ENCODE measurements at places on chromosomes 13 and 19.
A peak's percentile ranks its signal among the peaks of the same experiment; 100 is the strongest.

DNA sequence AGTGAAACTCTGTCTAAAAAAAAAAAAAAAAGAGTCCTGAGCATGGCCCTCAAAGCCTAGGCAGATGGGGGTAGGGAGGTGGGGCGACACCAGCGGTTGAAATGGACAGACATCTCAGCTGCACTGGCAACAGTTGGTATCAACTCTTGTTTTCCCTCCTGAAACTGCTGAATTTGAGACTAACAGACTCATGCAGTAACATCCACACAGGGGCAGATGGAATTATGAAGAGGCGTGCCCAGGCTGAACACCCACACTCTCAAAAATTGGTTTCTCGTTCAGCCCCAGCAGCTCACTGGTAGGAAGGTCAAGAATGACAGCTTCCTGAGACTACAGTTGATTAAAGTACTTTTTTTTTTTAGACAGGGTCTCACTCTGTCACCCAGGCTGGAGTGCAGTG is 24.1 kb downstream of the PBX4 start:
- no peak for DNase-seq

- no peak for DNase-seq
Measured at GRCh38 chr13:42039457-42039945, 8.9 kb upstream of the DGKH start.

DNA sequence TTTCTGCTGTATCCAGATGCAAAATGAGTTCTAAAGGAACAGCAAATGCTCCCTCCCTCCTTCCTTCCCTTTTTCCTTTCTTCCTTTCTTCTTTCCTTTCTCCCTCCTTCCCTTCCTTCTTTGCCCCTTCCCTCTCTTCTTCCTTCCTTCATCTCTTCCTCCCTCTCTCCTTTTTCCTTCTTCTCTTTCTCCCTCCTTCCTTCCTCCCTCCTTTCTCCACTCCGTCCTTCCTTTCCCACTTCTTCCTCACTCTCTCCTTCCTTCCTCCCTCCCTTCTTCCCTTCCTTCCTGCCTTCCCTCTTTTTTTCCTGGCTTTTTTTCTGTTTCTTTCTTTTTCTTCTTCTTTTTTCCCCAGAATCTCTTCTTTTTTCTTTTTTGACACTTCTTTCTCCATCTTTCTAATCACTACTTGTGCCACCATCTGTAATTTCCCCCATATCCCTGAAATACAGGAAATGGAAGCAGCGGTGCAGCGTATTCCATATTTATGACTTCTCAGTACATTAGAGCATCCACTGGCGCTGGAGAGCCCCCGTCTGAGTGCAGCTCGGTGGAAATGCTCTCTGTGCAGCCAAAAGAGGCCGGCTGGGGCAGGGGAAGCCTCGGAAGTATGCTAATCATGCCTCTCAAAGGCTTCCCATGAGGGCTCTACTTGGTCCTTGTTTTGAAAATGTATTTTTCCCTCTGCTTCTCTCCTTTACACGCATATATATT is 275.6 kb downstream of the TSHZ3 start:
- DNase-seq: no peak

- DNase-seq: no peak
Measured at GRCh38 chr13:76654263-76654662, 231.9 kb downstream of the KCTD12 start.

- no peak for DNase-seq
Measured at GRCh38 chr13:92806215-92806614, 420.4 kb upstream of the GPC6 start.

GRCh38 chr19:37583340-37583739 is 11.3 kb downstream of the ZNF571 start:
- no peak for DNase-seq

DNA sequence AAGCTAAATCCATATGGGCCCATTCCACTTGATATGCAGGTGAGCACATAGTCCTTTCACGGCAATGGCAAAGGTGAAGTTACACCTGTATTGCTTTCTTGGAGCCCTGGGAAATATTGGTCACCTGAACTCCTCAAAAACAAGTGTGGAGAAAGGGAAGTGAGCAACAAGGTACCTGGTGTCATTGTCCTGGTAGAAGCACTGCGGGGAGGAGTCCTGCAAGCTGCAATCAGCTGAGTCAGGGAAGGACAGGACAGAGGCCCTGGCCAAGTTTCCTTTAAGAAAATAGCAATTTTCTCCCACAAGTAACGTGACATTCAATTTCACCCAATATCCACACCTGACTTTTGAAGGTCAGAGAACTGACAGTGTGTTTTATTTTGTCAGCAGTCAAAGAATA is 389.1 kb downstream of the IRS2 start:
- no peak for DNase-seq

- DNase-seq: no peak
Measured at GRCh38 chr19:21617740-21618339, 112.4 kb downstream of the ZNF429 start.

GRCh38 chr19:4444765-4445741 is 12.5 kb downstream of the UBXN6 start:
- DNase-seq: no peak

DNA sequence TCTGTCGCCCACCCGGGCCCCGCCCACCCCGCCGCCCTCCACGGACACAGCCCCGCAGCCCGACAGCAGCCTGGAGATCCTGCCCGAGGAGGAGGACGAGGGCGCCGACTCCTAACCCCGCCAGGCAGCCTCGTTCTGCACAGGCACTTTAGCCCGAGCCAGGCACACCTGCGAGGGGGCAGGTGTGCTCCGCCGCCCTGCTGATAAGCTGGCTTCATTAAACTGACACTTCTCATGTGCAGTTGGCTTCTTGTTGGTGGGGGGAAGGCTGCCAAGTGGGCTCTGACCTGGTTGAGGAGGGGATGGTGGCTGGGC is 8.2 kb downstream of the IL4I1 start:
- DNase-seq: no peak

DNA sequence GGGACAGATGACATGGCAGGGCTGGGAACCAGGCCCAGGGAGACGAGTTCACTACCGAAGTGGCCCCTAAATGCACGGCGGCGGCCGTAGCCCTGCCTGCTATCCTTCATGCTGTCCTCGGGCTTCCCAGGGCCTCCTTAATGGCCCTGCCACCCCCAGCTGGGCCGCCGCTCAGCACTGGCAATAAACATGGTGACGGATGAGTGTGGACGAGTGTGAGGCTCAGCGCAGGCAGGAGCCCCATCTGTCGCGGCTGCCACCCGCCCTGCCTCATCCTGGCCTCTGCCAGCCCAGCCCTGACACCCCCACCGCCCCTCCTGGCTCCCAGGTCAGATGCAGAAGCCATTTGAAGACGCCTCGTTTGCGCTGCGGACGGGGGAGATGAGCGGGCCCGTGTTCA is 13.6 kb downstream of the PIN1 start:
- DNase-seq: no peak

GRCh38 chr19:53357821-53358581 is 7.5 kb upstream of the ZNF525 start:
- no peak for DNase-seq

DNA sequence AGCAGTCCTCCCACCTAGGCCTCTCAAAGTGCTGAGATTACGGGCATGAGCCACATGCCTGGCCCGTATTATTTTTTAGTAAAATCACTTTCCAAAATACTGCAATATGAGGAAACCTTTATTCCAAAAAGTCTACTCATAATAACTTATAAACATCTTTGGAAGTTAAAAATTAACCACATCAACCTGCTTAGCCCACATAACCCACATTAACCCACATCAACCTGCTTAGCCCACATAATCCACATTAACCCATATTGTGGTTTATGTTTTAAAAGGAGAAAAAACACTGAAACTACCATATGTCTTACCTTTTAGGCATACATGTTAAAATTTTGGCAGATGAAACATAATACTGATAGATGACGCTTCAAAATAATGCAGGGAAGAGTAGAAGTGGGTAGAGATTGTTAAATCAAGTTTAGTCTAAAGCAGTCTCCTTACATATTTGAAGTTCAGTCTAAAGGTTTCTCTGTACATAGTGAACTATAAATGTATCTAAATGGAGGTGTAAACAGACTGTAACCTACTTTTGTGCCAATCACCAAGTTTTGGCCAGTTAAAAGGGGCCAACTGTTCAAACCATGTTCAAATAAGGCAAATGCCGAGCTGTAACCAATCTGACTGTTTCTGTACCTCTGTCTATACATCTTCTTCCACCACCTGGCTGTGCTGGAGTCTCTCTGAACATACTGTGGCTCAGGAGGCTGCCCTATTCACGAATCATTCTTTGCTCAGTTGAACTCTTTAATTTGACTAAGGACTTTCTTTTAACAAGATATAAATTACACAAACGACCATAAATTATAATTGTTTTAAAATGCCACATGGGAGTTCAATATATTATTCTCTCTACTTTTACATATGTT is 14.5 kb downstream of the KPNA3 start:
- DNase-seq: no peak

- no peak for DNase-seq
Measured at GRCh38 chr13:108268466-108269112, 929 bp upstream of the TNFSF13B start.

DNA sequence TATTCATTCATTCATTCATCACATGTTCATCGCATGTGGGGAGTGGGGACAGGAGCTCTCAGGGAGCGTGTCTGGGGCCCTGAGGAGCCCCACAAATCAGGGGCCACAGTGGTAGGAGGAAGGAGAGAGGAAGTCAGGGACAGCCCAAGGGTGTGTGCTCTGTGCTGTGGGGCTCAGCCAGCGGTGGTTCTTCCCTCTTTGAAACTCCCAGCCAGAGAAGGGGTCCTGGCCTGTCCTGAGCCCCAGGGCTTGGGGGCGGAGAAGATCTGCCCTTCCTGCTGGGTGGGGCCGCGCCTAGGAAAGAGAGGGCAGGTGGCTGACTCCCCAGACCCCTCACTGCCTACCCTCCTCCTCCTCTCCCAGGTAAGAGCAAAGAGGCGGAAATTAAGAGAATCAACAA is 14.6 kb downstream of the AP2A1 start:
- no peak for DNase-seq

GRCh38 chr19:48400018-48400742 is 6.7 kb downstream of the GRIN2D start:
- DNase-seq: no peak

GRCh38 chr13:26677156-26677555 is 83.4 kb downstream of the GPR12 start:
- no peak for DNase-seq

DNA sequence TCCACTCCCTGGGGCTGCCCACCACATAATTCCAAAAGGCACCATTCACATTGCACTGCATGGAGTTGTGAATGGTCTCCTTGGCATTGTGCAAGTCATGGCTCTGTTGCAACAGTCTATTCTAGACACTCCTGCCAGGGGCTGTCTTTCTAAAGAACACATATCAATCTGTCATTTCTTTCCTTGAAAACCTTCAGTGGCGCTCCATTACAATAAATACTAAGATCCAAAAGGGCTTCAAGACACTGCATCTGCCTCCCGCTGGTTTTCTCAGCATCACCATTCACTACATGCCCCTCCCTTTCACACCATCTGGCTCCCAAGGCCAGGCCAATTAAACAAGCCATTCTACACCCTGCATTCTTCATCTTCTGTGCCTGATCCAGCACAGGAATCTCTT is 32.2 kb upstream of the TM9SF2 start:
- peak; percentile 29 for DNase-seq

- DNase-seq: no peak
Measured at GRCh38 chr19:32864318-32865007, 5.1 kb downstream of the SLC7A9 start.

DNA sequence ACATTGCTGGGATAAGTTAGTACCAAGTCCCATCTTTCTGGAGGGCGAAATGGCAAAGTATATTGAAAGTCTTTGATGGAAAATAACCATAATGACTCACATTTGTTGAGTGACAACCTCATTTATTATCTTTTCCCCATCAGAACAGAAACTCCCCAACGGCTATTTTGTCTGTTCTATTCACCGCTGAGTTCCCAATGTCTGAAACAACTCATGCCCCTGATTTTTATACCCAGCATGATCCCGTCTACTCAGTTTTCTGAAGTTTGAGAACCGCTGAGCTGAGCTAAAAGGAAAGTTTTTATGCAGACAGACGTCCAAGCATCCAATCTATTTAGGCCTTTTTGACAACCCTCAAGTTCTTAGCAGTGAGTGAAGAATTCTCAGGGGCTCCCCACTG is 7.8 kb upstream of the TINCR start:
- no peak for DNase-seq

GRCh38 chr19:7386308-7386707 is 37.6 kb downstream of the ARHGEF18 start:
- DNase-seq: no peak

DNA sequence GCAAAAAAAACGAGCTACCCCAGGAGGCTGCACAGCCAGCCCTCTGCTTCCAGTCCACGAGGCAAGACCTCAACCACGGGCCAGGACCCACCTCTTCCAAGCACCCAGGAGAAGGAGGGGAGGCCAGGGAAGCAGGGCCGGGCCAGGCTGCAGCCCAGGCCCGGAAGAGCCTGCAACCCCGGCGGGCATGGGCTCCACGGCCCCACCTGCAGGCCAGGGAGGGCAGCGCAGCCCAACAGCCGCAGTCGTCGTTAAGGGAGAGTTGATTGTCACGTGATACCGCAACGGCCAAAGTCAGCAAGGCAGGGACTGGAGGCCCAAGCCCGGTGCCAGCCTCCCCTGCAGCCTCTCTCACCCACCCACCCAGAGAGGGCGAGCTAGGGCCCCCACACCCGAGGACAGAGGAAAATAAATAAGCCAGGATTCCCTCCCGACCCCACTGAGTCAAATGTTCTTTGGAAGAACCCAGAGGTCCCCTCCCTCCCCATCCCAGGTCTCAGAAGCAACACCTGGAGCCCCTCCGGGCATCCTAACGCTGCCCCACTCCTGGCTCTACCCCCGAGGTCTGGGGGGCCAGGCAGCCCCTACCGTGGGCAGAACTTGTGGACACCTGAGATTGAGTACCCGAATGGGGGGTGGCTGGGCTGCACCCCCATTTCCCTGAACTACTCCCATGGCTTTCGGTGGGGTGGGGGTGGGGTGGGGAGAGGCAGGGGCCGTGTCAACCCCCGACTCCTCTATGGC is 5.2 kb upstream of the REXO1 start:
- peak; percentile 32 for DNase-seq

- no peak for DNase-seq
Measured at GRCh38 chr19:13830114-13830740, 35.0 kb downstream of the ZSWIM4 start.

GRCh38 chr13:42981853-42982252 is 10.2 kb downstream of the EPSTI1 start:
- no peak for DNase-seq

DNA sequence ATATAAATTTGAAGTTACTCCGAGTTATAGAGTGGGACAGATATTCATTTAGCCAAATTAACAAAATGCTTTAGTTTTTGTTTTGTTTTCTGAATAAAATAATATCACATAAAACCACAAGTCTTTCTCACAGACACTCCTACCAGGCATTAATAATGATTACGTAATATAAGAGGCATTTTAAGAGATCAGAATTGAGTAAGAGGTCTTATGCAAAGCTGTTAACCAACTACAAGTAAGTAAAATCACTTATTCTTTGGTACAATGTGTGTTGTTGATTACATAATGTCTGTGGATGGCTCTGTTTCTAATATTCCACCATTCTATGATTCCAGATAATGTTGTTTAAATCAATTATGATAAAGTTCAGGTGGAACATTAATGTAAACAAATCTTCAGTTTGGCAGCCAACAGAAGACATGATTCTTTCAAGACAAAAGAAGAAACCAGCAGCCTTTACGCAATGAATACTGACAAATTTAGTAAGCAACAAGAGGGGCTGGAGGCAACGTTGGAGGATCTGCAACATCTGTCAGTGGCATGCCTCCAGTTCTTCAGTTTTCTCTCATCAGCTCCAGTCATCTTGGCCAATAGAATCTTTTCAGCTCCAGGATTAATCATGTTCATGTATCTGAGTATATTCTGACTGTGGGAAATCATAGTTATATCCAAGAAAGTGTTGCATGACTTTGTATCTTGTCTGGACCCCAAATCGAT is 403.8 kb downstream of the SLITRK5 start:
- no peak for DNase-seq

GRCh38 chr13:112225429-112226090 is 150.6 kb upstream of the SPACA7 start:
- DNase-seq: no peak
